T-helper 2 cell (primary cell): ENCODE measurements at places on chromosomes 5 and 9.

DNA sequence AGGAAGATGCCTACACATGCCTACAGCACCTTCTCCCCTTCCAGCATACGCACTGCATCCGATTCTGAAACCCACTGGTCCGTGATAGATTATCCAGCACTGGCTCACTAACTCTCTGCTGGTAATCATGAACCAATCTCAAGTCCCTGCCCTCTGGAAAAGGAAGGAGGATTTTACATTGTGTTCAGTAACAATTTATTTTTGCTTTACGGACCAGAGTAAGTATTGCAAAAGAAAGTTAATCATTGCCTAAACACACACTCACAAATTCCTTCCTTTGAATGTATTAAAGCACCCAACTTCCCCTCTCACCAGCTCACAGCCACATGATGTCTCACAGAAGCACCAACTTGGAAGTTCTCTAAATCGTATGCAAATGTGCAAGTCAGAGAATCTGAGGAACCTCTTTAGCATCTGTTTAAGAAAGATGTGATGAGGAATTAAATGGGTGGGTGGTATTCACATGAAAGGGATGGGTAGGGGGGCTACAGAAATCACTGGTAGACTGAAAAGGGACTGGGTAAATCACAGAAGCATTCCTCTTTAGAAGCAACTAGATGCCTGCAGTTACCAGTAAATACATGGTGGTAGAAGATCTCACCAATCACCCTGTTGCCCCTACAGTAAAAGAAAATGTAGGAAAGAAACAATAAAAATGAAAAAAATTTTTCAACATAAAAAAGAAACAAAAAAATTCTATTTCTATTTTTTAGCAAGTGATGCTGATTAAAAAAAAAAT lies 8.4 kb downstream of the GNAQ start:
- no peak for DNase-seq

- no peak for DNase-seq
These were observed 801.6 kb downstream of the KCTD16 start for GRCh38 chr5:144972317-144972716.

GRCh38 chr5:14008819-14009311 lies 64.4 kb upstream of the DNAH5 start:
- no peak for DNase-seq

- DNase-seq: no peak
These were observed 217.2 kb downstream of the MEF2C start for GRCh38 chr5:88665750-88666215.

GRCh38 chr5:151085517-151086041 lies 4.7 kb upstream of the TNIP1 start:
- DNase-seq: no peak

- DNase-seq: no peak
These were observed 315.0 kb downstream of the EDIL3 start for GRCh38 chr5:84069608-84070179.

DNA sequence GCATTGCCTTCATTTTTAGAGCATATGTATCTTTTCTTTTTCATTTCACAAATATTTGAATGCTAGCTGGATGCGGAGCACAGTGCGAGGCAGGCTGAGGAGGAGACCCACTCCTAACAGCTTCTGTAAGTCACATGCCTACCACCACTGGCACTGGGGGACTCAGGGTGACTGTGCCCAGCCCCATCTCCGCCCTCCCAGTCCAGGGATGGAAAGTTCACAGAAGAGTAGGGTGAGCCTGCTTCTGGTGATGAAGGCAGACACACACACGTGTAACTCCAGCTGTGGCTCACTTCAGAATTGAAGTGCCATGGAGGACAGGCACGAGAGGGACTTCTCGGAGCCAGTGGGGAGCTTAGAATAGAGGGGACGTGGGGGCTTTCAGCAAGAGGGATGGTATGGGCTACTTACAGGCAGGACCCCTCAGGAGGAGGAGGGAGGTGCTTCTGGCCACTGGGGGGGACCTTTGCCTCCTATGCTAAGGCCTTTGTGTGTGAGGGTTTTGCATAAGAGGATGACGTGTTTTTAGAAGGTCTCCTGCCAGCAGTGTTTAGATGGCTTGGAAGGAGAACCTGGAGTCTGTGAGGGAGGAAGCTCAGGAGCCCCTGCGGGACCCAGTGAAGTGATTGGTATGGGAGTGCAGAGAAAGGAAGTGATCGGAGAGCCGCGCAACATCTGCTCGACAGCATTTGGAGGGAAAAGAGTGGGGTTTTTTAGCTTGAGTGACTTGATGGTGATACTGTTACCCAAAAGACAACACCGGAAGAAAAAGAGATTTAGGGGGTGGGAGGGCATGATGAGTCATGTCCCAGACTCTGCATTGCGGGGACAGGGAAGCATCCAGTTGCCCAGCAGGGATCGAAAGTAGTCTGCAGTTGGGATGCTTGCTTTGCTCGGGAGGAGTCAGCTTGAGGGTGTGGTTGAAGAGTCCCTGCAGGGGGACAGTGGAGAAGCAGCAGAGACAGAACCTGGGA lies 163.5 kb upstream of the OTULINL start:
- no peak for DNase-seq

DNA sequence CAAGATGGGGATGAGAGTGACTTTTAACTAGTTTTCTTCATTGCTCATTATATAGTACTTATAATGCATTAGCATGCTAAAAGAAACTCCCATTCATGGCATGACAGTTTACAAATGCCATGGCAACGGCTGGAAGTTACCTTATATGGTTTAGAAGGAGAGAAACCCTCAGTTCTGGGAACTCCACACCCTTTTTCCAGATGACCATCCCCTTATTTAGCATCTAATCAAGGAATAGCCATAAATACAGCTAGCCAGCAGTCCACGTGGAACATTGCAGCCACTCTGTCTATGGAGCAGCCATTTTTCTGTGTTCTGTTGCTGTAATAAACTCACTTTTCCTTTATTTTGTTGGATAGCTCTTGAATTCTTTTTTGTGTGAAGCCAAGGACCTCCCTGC lies 1137.8 kb downstream of the CDH18 start:
- DNase-seq: no peak

DNA sequence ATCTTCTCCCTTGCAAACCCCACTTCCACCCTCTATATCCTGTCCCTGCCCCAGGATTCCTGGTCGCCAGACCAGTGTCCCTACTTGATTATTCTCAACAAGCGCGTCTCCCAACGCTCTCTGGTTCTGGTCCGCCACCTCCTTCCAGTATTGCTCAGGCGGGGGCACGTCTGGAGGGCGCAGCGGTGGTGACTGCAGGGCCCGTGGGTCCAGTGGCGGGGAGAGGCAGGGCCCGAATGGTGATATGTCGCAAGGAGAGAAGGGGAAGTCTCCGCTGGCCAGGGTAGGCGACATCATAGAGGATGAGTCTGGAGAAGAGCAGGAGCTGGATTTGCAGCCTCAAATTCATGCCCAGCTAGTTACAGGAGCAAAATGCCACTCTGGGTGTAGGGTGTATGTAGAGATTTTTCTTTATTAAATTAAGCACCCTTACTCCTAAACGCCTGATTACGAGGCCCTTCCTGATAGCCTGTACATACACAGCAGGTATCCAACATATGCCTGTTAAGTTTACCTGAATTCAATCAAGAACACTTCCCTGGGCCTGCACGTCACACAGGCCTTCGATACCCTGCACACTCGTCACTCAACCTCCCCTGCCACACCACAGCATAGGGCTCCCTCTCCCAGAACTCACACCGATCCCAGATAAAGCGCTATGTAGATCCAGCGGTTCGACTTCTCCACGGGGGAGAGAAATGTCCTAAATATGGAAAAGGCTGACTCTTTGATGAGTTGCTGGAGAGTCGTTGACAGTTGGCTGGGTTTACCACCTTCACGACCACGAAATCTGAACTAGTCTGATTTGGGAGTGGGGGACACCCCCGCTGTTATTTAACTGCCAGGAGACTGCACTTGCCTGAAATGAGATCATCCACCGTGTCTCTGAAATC lies 4.8 kb downstream of the MCIDAS start:
- no peak for DNase-seq

GRCh38 chr9:38700695-38701094 lies 19.2 kb downstream of the FAM240B start:
- no peak for DNase-seq

- no peak for DNase-seq
These were observed 84.5 kb downstream of the PCSK1 start for GRCh38 chr5:96348536-96348935.

GRCh38 chr9:105978826-105979225 lies 284.5 kb downstream of the TMEM38B start:
- DNase-seq: no peak

DNA sequence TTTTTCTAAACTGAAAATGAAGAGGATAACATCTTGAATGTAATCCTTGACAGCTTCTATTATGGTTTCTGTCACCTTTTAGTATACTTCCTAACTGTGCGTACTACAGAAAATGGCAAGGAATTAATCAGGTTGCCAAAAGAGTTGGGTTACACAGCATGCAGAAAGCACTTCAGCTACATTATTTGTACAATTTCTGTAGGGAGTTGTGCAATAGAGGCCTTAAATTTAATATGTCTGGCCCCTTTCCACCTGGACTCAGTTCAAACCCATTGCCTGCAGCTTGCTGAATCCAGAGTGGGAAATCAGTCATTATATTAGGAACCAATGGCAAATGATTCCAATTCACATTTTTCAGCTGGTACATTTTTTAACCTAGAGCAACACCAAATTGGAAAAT lies 549.7 kb downstream of the CSNK1G3 start:
- no peak for DNase-seq

GRCh38 chr5:159566832-159567231 lies 236.5 kb upstream of the IL12B start:
- DNase-seq: no peak

DNA sequence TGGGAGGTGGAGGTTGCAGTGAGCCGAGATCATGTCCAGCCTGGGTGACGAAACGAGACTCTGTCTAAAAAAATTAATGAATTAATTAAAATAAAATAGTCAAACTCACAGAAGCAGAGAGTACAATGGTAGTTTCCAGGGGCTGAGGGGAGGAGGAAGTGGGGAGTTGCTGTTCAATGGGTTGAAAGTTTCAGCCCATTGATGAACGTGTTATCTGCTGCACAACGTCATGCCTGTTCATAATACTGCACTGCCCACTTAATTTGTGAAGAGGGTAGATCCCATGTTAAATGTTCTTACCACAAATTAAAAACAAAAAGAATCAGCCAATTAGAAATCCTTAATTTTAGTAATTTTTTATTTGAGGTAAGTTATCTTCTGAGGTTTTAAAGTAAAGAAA lies 16.4 kb upstream of the RUFY1 start:
- DNase-seq: no peak

DNA sequence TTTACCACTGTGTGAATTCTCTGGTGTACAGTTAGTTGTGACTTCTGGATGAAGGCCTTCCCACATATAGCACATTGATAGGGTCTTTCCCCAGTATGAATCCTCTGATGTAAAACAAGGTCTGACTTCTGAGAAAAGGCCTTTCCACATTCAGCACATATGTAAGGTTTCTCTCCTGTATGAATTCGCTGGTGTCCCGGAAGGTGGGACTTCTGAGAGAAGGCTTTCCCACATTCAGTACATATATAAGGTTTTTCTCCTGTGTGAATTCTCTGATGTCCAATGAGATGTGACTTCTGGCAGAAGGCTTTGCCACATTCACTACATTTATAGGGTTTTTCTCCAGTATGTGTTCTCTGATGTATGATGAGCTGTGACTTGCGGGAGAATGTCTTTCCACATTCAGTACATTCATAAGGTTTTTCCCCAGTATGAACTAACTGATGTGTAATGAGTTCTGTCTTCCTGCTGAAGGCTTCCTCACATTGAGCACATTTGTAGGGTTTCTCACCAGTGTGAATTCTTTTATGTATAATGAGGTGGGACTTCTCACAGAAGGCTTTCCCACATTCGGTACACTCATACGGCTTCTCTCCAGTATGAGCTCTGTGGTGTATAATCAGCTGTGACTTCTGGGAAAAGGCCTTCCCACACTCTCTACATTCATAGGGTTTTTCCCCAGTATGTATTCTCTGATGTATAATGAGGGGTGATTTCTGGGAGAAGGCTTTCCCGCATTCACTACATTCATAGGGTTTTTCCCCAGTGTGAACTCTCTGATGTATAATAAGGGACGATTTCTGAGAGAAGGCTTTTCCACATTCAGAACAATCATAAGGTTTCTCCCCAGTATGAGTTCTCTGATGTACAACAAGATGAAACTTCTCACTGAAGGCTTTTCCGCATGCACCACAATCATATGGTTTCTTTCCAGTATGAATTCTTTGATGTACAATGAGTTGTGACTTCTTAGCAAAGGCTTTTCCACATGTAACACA lies 9.1 kb downstream of the ZNF300 start:
- no peak for DNase-seq

DNA sequence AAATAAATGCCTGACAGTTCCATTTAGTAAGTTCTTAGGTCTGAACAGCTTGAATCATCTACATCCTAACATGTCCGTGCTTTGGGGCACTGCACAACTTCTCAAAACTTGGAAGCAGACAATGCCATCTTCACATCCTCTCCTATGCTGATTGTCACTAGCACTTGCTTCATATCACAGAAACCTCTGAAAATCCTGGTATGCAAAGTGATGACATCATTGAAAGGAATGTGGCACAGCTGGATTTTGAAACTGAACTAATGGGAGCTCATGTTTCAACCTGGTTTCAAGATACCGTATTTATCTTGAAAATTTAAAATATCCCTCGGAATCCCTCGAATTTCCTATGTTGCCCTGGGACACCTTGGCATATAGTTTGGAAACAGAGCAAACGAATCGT lies 490.2 kb upstream of the DAP start:
- DNase-seq: no peak

DNA sequence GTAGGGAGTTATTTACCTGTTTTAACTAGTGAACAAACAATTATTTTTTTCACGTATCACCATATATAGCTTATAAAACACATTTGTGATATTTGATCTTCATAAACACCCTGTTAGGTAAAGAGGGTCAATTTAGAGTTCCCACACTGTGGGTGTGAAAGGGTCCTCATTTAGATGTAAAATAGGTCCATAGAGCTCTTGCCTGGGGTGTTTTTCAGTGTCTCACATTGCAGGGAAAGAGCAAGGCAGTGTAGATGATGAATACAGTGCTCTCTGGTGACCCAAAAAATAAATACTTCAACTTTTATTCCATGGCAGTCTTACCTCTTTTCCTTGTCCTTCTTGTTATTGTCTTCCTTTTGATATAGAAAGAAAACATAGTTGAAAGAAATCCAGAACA lies 403.2 kb upstream of the SGCD start:
- no peak for DNase-seq

GRCh38 chr5:32597041-32597629 lies 11.8 kb downstream of the SUB1 start:
- DNase-seq: no peak
